Cortex of kidney (tissue), 1 donor: ENCODE measurements at places on chromosomes 3 and 15.

GRCh38 chr3:126406389-126407296 lies 11.9 kb downstream of the CFAP100 start:
- DNase-seq: no peak

DNA sequence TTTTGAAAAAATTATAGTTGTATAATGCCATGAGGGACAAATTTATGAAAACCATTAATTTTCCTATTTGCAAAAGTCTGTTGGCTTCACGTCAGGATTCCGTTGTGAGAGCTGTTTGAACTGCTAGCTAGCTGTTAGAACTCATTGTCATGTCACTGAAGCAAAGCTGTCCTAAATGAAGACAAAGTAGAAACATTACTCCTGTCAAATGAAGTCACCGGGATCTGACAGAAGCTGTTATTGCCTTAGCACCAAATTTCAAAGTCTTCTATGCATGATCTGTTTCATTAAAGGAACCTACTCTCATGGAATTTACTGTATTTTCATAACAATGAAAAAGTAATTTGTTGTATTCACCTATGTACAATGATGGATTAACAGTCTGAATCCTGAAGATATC lies 479.8 kb downstream of the PLOD2 start:
- DNase-seq: no peak

GRCh38 chr3:31203960-31204795 lies 309.7 kb upstream of the GADL1 start:
- DNase-seq: no peak

GRCh38 chr15:90588427-90588826 lies 58.7 kb downstream of the CRTC3 start:
- DNase-seq: no peak

DNA sequence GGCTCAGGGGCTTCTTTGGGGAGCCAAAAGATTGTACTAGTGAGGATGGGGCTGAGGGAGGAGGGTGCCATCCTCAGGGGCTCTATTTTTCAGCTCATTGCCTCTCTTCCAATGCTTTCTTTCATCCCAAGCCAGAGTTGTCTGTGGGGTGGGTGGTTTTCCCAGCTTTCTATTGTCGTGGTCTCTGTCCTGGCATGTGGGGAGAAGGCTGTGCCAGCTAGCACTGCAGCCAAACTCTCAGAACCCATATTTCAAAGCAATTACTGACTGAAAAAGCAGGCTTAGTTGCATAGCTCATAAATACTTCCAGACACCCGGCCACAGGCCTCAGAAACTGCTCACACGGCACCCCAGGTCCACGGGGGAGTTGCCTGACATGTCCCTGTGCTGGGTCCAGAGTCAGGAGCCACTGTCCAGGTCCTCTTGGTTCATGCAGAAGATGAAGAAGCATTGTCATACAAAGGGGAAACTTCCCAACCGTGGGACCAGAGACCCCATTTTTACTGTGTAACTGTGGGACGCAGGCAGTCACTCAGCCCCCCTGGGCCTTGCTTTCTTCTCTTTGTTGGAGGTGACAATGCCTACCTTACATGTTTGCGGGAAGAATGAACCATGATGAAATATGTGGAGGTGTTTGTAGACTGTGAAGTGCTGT lies 27.6 kb downstream of the FGD5 start:
- DNase-seq: no peak

GRCh38 chr15:37015451-37015850 lies 84.9 kb downstream of the MEIS2 start:
- DNase-seq: no peak

GRCh38 chr3:61669668-61670299 lies 108.4 kb downstream of the PTPRG start:
- DNase-seq: no peak

- DNase-seq: no peak
Observed at GRCh38 chr3:106228271-106228670, 359.5 kb upstream of the CBLB start.

GRCh38 chr15:88476635-88477060 lies 9.1 kb downstream of the MRPS11 start:
- no peak for DNase-seq

DNA sequence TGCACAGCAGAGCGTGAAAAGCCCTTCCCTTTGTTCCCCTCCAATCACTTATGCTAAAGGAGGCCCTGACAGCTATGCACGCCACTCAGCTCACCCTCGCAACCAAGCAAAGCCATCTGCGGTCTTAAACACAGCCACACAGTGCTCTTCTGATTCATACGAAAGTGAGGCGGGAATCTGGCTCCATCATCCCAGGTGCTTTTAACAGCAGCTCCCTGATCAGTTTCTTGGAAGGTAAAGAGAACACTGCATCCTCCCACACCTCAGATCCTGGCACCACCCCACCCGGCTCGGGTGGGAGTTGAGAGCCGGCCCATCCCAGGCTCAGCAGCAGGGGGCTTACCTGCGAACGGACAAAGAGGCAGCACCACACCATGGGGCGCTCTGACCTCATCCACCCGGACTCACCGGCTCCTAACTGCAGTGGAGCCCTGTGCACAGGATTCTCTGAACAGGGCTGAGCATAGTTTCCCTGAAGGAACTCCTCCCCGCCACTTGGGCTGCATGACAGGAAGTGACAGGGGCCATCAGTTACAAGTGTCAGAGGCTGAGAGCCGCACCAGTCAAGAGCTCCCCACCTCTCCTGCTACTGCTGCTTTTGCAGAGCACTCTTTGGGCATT lies 114.3 kb upstream of the ARHGEF3 start:
- no peak for DNase-seq

GRCh38 chr3:84184937-84185336 lies 773.9 kb upstream of the CADM2 start:
- no peak for DNase-seq

- no peak for DNase-seq
Observed at GRCh38 chr15:89364741-89365450, 30.3 kb upstream of the POLG start.

GRCh38 chr15:62901909-62902546 lies 140.5 kb upstream of the TPM1 start:
- DNase-seq: no peak

- DNase-seq: no peak
Observed at GRCh38 chr3:44948239-44948638, 27.7 kb downstream of the ZDHHC3 start.

GRCh38 chr3:159919873-159920272 lies 68.8 kb upstream of the IL12A start:
- no peak for DNase-seq

DNA sequence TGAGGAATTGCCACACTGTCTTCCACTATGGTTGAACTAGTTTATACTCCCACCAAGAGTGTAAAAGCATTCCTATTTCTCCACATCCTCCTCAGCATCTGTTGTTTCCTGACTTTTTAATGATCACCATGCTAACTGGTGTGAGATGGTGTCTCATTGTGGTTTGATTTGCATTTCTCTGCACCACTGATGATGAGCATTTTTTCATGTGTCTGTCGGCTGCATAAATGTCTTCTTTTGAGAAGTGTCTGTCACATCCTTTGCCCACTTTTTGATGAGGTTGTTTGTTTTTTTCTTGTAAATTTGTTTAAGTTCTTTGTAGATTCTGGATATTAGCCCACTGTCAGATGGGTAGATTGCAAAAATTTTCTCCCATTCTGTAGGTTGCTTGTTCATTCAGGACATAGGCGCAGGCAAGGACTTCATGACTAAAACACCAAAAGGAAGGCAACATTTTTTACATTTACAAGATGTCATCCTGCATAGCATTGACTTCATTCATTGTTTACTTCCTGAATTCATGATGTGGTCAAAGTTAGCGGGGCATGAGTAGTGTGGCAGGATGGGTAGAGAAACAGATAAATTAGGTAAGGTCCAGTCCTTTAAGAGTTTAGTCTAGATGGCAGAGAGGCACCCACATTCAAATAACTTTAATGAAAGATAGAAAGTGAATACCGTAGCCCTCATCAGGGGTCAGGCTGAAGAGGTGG lies 45.1 kb upstream of the LPP start:
- no peak for DNase-seq

GRCh38 chr15:68416158-68416535 lies 15.8 kb downstream of the ITGA11 start:
- DNase-seq: no peak

DNA sequence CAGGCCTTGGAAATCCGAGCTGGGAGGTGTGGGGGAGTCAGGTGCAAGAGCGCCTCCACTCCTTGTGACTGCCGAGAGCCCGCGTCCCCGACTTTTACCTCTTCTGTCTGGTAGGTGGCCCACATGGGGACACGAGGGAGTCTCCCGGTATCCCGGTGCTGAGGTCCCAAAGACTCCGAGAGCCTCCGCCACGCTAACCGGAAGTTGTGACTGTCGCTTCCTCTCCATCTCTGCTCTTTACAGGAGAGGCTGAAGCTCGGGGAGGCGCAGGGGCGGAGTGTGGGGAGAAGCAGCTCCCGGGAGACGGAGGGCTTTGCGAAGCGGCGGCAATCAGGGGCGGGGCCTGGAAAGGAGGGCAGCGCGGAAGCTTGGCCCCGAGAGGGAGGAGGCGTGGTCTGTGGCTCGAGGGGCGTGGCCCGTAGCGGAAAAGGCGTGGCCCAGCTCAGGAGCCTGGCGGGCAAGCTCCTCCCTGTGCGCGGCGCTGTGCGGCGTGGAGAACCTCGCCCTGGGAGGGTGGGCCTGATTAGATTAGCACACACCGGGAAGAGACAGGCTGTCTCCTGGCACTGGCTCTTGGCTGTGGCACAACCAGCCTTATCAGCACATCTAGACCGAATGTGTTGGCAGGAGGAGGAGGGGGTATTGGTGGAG lies 143.9 kb downstream of the GABRB3 start:
- no peak for DNase-seq

- no peak for DNase-seq
Observed at GRCh38 chr15:99167201-99167600, 62.3 kb downstream of the SYNM start.

GRCh38 chr15:39748276-39748675 lies 34.4 kb downstream of the FSIP1 start:
- no peak for DNase-seq

GRCh38 chr3:194395212-194395611 lies 3.9 kb downstream of the GP5 start:
- DNase-seq: no peak

- no peak for DNase-seq
Observed at GRCh38 chr3:23815879-23816278, 10.1 kb downstream of the UBE2E1 start.

DNA sequence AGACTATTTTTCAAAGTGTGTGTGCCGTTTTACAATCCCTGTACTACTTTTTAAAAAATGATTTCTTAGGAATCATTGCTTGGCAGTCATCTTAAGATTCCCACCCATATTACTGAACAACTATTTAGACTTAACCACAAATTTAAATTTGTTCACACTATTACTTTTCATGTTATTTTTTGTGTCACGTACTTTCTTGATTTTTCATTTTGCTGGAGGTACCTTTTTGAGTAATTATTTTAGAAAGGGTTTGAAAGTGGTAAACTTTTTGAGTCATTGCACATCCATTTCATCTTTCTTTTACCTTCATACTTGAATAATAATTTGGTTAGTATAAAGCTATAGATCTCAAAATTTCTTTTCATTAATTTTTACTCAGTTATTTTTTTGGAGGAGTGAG lies 16.9 kb downstream of the CMTM8 start:
- no peak for DNase-seq

DNA sequence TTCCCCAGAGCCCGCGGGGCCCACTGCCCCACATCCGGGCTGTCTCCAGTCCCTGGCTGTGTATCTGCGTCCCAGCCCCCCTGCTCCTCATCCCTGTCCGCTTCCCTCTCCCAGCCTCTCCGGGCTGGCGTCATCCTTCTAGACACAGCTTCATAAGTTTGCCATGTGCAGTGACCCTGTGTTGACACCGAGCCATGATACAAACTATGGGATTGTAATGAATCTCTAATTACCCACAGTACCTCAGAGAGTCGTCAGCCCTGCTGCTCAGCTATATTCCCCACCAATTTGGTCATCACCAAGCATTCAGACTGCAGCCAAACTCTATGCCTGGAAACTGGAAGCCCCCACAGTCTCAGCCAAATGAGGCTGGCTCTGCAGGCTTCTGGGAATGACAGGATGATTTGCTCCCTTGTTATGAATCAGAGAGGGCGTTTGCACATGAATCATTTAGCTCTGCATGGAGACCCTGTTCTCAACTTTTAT lies 466.1 kb upstream of the ATP11B start:
- DNase-seq: no peak

- DNase-seq: no peak
Observed at GRCh38 chr15:90557186-90558084, 27.7 kb downstream of the CRTC3 start.

DNA sequence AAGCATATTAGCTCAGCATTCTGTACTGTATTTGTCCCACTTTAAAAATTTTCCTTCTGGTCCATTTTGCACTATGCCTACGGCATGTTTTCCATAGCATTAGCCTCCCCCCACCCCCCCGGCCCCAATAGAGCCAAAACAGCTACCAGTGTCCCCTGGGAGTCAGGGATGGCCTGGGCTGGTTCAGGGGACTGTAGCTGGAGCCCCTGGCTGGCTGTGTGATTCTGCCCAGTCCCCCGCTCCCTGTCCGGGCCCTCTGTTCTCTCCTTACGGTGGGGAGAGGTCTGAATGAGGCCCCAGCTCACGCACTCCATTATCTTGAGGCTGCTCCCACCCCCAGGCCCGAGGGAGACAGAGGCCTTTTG lies 70.1 kb downstream of the KLF15 start:
- DNase-seq: no peak

- no peak for DNase-seq
Observed at GRCh38 chr3:185813691-185814215, 11.1 kb downstream of the IGF2BP2 start.

DNA sequence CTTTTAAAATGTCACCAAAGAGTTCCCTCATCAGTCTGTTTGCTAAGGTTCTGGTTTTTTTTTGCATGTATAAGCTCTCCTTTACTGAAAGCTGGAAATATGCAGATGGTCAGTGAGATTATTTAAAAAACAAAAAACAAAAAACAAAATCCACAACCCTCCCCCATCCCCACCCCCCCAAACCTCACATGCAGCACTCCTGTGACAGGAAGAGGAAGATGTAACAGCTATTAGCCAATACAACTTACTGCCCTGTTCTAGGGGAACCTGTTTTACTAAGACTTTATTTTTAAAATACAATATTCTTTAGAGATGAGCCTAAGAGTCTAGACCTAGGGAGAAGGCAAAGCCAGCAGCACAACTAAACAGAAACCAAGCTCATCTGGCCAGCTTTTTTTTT lies 39.5 kb downstream of the ANP32A start:
- no peak for DNase-seq

- no peak for DNase-seq
Observed at GRCh38 chr3:4060064-4060463, 243.1 kb upstream of the SETMAR start.

- DNase-seq: no peak
Observed at GRCh38 chr3:104547031-104547430, 819.7 kb upstream of the ALCAM start.

- no peak for DNase-seq
Observed at GRCh38 chr3:96966181-96966929, 152.0 kb downstream of the EPHA6 start.

DNA sequence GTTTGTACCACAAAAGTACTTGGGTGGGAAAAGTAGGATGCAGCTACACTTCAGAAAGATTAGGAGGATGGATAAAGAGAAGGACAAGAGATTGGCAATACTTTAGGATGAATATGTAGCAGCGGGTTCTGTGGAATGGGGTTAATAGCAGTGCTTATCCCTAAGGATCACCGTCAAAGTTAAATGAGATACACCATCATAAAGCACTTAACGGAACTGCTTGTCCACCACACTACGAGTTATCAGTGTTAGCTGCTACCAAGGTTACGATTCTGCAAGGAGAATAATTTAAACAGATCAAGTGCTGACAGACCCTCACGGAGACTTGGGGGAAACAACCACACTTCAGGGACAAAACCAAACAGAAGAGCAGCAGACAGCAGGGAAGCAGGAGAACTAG lies 963 bp downstream of the SHQ1 start:
- no peak for DNase-seq
